DMS 273 treated with DMSO at 0.1 percent for 48 hours (cell line): ENCODE measurements at places on chromosomes 1 and 21.

DNA sequence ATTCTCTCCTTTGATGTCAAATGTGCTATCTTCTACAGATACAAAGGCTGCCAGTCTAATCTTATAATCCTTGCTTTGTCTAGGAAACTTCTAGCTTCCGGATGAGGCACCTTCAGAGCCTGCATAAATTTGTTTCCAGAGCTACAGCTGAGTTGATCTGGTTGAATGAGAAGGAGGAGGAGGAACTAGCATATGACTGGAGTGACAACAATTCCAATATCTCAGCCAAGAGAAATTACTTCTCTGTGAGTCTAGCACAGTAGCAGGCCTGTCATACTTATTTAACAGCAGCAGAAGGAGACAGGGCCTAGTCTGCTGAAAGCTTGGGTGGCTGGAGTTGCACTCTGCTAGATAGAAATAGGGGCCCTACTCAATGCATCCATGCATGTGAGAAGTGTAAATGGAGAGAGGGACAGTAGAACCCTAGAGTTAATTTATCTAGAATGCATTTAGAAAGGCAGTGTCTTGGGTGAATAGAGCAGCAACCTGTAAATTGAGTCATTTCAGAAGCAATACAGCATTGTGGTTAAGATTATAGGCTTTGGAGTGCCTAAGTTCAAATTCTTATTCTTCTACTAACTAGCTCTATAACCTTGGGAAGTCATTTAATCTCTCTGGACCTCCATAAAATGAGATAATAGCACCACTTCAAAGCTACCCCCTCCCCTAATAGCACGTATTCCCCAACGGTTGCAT lies 89.0 kb downstream of the MACF1 start:
- no peak for DNase-seq

DNA sequence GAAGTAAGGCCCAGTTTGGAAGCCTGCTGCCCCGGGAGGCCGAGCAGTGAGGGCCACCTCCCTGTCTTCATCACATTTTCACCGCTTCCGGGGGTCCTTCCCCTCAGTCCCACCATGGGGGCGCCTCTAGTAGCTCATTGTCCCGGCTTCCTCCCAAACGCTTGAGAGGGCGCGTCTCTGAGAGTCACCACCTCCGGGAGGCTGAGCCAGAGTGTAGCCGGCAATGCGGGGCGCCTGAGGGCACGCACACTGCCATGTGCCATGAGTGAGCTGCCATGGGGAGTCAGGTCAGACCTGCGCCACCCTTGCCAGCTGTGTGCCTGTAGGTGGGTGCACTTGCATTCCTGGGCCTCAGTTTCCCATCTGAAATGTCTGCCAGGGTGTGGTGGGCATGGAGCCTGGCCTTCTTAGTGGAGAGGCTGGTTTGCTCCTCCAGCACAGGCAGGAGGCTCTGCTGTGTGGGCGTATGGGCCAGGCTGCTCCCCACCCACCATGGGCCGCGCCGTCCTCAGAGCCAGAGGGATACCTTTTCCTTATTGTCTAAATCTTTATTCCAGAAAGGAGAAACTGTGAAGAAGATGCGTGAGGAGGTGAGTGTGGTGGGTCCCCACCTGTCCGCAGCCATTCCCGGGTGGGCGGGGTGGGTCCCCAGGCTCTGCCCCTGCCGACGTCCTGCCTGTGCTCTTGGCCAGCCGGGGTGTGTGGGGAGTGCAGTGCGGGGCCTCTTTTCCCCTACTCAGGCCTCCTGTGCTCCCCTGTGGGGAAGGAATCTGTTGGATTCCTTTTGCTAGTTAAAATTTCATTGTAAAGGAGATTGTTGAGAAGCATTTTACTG lies 81.3 kb upstream of the COL6A1 start:
- DNase-seq = no peak

DNA sequence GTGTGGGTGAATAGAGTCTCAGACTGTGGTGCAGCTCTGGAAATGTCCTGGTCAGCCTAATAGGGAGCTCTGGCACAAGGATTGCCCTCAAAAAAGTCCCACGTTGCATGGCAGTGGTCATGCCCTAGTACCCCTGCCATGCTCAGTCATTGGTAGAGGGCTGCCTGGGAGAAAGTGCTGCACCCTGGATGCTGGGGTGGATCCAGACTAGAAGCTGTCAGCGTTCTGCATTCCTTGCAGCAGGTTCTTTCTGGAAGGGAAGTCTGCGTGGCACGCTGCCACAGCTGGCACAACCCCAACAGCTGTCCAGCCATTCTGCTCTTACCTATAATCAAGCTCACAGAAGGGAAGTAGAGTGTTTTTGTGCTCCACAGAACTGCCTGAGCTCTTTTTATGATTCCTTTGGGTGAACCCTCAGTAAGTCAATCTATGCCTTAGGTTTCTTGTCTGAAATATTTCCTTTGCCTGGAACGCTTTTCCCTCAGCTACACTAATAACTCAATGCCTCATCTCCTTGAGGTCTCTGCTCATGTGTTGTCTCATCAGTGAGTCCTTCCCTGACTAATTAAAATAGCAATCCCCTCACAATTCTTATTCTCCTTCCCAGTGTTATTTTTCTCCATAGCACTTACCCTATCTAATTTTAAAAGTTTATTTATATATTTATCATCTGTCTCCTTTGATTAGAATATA lies 61.5 kb upstream of the JAK1 start:
- peak; percentile 57 for DNase-seq

- DNase-seq = no peak
Measured at GRCh38 chr1:112790920-112791722, 76.0 kb upstream of the PPM1J start.

DNA sequence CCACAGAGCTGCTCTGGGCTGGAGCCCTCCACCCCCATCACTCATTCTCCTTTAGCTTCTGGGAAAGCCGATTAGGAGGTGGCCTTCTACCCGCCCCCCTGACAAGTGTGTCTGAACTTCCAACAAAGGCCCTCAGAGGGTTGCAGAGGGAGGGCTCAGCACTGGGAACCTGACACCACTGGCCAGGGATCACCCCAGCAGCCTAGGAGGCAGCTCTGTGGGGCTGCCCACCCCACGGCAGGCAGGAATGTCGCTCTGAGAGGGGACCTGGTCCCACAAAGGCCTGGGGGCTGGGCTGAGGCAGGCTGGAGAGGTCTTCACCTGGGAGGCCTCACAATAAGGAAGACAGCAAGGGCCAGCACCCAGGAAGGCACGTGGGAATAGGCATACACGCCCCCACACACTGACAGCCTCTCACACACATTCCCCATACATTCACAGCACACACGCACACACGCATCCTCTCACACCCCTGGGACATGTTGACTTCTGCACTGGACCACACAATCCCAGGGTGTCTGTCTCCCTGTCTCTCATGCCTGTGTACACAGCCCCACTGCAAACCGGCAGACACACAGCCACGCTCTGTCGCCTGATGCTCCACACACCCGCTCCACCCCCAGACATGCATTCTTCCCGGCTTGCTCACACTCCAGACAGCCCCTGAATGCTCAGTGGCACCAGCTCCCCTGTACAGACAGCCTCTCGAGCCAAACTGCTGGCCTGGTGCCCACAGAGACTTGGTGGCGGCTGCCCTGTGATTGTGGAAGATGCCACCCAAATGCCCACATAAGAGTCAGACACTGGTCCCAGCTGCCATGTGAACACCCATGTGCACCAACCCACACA lies 30.7 kb downstream of the DMBX1 start:
- no peak for DNase-seq

- DNase-seq = no peak
Measured at GRCh38 chr1:224456637-224456953, 22.0 kb upstream of the WDR26 start.

DNA sequence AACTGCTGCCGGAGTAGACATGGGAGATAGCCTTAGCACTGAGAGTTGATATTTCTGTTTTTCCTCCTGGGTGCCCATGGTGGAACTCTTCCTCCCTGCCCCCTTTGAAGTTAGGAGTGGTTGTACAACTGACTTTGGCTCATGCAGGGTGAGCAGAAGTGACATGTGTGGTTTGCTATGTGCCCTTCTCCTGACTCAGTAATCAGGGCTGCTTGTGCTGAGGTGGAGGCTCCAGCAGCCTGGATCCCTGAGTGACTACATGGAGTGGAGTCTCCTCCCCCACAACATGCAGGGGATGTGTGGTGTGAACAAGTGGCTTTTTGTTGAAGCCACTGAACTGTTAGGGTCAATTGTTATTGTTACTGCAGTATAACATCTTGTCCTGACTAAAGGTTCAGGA lies 261.6 kb downstream of the CAMTA1 start:
- DNase-seq = no peak

GRCh38 chr1:106225403-106225802 lies 831.1 kb upstream of the PRMT6 start:
- DNase-seq = no peak

DNA sequence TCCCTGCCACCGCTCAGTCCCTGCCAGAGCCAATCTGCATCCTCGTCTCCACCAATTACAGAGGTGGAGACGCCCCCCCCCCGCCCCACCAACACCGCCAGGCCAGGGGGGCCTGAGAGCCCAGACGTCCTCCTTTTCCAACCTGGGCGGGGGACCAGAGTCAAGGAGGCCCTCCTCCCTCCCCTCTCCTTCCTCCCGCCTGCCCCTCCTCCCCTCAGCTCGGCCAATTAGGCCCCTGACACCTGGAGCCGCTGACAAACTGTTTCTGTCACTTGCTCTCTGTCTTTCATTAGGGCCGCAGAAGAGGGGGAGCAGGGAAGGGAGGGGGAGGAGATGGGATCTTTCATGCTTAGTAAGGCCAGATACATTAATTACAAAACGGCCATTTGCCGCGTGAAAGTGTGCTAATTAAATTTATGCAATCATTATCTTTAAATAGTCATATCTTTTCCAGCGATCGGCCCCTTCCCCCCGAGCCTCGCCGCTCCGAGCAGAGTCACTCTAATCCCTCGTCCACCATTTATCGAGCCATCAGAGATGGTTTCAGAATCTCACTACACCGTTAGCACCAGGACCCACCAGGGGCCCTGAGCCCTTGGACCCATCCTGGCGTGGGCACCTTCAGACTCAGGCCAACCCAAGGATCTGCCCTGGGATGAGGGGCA lies 94.7 kb downstream of the PAX7 start:
- DNase-seq = no peak

- DNase-seq = no peak
Measured at GRCh38 chr1:211710566-211711314, 35.3 kb upstream of the NEK2 start.

- no peak for DNase-seq
Measured at GRCh38 chr1:31666263-31666963, 21.7 kb upstream of the PEF1 start.

GRCh38 chr1:216686860-216687766 lies 36.1 kb downstream of the ESRRG start:
- DNase-seq = no peak

GRCh38 chr21:38037416-38037815 lies 121.2 kb upstream of the KCNJ6 start:
- no peak for DNase-seq

DNA sequence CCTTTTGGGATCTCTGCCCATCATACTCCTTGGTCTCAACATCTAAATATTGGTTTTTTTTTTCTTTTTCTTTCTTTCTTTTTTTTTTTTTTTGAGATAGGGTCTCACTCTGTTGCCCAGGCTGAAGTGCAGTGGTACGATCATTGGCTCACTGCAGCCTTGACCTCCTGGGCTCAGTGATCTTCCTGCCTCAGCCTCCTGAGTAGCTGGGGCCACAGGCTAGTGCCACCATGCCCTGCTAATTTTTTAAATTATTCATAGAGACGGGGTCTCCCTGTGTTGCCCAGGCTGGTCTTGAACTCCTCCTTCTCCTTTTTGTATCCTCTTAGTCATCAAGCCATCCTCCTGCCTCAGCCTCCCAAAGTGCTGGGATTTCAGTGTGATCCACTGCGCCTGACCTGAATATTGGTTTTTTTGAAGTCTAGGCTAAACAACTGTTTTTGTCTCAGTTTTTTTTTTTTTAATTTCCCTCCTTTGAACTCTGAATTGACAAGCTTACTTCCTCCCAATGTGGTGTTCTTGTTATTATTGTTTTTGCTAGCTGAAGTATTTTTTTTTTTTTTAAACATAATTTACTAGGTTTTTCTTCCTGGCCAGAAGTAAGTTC lies 30.9 kb downstream of the MAPKAPK2 start:
- DNase-seq = no peak

DNA sequence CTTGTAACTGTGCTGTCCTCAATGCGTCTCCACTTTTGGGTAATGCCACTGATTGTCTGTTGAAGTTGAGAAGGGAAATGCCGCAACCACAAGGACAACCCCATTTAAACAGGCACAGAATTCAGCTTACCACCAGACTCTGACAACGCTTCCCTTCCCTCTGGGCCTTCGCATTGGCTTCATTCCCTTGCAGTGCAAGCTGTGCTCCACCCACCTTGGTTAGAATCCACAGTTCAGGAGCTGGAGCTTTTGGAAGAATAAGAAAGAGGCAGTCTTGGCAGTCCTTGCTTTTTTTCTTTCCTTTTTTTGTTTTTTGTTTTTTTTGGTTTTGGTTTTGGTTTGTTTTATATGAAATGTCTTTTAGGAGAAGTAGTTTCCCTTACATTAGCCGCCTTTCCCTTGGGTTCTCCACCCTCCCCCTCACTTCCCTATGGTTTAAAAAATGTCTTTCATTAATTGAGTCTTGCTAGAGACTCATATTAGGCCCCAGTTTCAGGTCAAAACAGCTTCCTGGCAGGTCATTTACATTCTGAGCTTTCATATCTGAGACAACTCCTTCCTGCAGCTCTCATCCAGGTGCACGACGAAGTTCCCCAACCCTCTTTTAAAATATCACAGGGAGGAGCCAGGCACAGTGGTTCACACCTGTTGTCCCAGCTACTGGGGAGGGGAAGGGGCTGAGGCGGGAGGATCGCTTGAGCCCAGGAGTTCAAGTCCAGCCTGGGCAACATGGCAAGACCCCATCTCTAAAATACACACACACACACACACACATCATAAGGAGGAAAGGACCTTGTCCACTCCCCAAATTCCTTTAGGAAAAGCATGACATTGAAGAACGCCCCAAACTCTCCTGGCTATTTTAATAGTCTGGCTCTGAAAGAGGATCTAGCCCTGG lies 20.7 kb upstream of the LAX1 start:
- no peak for DNase-seq

DNA sequence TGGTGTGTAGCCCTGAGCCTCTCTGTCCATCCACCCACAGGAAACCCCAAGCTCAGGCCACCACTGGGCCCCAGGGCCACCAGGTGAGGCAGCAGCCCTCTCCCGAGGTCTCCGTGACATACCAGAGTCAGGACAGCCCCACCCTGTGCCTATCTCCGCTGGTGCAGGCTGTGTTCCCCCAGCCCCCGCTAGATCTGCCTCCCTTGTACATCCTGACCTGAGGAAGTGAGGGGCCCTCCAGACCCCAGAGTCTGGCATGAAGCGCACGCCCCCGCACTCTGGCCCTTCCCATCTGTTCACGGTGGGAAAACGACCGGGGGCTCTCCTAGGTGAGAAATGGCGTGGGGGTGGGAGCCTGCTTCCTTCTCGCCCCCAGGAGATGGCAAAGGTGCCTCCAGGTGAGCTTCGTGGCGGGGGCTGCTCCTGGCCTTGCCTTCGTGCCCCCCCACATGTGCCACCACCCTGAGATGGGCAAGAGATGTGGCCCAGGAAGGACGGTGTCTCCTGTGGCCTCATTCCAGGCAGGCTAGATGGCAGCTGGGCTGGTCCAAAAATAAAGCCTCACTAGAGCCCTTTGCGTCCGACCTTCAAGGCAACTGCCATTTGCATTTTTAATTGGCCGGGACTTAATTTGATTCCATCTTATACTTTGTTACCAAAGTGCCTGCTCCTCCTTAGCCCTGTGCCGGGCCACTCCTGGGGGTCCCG lies 3.1 kb downstream of the GABRD start:
- no peak for DNase-seq
